Progenitor cell of endocrine pancreas (in vitro differentiated cells): ENCODE measurements at places on chromosomes 11 and 22. TPM values are rescaled to one million over a fixed set of nuclear protein-coding genes. Genes with fewer than 3 reads are reported as not detected.

- DNase-seq = no peak
These were observed 45.6 kb downstream of the PDHX start for GRCh38 chr11:34962034-34962433.

DNA sequence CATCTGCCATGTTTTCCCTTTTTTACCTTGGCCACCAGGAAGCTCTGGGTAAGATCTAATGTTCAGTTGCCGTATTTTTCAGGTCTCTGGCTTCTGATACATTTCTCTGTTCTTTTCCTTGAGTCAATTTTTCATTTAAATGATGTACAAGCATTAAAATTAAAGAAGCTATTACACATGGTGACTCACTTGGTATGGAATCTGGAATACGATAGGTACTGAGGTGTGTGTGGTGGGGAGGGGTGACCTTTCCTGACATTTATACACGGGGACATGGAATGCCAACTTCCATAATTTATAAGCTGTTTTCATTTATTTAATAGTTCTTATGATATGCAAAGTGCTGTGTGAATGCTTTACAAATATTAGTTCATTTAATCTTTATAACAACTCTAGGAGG is 47.8 kb upstream of the ALX4 start:
- DNase-seq = no peak

DNA sequence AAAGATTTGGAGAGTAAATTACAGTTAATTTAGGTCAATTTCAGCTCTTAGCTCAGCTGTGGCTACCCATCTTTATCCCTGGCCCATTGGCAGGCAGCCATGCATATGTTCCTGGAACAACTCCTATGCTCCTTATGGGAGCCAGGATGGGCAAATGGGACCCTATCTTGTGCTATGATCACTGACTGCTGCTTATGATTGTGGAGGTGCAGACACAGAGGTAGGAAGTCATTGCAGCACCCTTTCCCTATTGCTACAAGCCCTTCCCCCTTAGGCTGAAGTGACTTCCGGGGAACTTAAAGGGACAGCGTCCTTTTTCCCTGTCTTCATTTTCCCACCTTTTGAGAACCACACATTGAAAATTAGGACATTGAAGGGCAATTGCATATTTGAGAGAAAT is 112.7 kb downstream of the FCHSD2 start:
- DNase-seq = no peak

SHISAL1 gene
- 0.29 and 0.46 TPM in 2 replicates for total RNA-seq

SAA4 gene
- not detected in 2 replicates for total RNA-seq

ZP1 gene
- total RNA-seq = not detected in 2 replicates

DNA sequence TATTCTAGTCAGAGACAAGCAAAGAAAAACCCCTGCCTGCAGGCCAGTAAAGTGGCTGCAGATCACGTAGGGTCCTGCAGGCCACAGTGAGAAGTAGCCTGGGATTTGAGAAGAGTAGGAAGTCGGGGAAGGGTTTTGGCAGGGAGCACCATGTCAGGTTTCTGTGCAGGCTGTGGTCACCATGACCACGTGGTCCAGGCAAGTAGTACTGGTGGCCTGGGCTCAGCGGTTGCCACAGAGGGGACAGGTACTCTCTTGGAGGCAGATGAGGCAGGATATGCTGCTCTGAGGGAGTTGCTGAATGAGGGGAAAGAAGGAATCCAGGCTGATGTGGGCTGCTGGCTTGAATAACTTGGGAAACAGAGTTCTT is 46.5 kb downstream of the PISD start:
- no peak for DNase-seq

- DNase-seq = no peak
These were observed 15.7 kb downstream of the PPARA start for GRCh38 chr22:46165977-46166376.

DNA sequence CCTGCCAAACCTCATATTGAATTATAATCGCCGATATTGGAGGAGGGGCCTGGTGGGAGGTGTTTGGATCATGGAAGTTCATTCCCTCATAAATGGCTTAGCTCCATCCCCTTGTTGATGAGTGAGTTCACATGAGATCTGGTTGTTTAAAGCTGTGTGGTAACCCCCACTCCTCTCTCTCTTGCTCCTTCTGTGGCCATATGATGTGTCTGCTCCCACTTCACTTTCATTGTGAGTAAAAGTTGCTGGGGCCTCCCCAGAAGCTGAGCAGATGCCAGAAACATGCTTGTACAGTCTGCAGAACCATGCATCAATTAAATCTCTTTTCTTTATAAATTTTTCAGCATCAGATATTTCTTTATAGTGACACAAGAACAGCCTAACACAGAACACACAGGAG is 929.0 kb upstream of the FAT3 start:
- no peak for DNase-seq

DNA sequence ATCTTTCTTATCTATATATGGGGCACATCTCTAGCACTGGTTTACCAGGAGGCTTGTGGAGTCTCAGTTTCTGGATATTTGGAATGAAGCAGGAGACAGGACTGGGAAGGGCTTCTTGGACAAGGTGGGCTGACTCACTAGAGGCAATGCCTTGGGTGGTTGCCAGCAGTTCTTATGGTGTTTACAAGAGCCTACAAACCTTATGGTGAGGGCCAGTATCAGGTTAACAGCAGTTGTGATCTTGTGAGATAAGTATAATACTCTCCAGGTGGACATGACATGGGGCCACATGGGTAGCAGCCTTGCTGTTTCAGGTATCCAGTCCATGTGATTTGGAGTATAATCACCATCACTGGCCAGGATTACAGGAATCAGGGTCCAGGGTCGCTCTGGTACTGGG is 10.2 kb downstream of the FUT4 start:
- DNase-seq = no peak

OR52H1 gene
- 0.26 TPM in 1 of 2 replicates, not detected in the other for total RNA-seq

DNA sequence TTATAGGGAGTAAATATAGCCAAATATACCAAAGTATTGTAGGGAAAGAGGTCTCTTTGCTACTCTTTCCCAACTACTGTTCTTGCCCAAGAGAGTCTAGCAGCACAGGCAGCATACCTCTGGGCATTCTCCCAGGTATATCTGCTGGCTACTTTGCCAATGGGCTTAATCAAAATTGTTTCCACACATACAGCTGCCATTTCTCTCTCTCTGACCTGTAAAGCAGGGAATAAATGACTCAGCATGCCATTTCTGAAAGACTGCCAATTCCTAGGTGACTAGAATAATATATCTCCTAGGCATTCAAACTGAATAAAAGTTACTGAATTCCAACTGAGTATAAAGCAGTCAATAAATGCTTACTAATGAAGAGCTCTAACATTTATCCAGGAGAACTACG is 44.6 kb downstream of the RDX start:
- DNase-seq = no peak

DNA sequence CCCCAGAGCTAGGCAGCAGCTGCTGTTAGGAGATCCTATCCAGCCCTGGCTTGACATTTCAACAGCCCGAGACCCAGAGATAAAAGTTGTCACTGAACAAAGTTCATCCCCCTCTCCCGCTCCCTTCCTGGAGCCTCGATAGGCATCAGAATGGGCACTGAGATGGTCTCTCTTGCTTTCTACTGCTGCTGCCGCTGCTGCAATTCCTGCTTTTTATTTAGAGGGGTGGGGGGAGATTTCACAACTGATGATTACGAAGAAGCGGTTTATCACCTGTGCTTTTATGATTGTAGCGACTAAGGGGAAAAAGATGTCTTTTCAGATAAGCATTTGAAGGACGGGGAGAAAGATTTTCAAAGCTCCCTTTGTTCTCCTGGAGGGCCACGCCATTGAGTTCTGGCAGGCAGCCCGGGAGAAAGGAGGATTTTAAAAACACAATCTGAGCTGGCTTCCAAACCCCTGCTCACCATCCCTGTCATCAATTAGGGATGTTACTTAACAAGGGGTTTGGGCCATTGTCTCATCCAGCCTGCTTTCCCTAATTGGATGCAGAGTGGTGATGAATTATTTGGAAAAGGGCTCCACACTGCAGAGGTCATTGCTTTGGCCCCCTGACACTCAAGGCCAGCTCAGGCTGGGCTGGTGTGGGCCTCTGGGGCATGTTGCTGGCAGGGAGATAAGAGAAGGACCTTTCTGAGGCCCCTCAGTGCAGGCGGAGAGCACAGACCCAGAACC is 344.7 kb downstream of the BUD13 start:
- no peak for DNase-seq

- DNase-seq = no peak
These were observed 20.2 kb downstream of the MPEG1 start for GRCh38 chr11:59192446-59193020.

GRCh38 chr11:86741839-86742805 is 58.2 kb upstream of the PRSS23 start:
- DNase-seq = no peak

GRCh38 chr11:10480026-10480425 is 25.0 kb downstream of the AMPD3 start:
- DNase-seq = no peak

- no peak for DNase-seq
These were observed 114.5 kb downstream of the FEZ1 start for GRCh38 chr11:125381499-125382044.

- DNase-seq = no peak
These were observed 46.4 kb downstream of the CD82 start for GRCh38 chr11:44611687-44612434.

DNA sequence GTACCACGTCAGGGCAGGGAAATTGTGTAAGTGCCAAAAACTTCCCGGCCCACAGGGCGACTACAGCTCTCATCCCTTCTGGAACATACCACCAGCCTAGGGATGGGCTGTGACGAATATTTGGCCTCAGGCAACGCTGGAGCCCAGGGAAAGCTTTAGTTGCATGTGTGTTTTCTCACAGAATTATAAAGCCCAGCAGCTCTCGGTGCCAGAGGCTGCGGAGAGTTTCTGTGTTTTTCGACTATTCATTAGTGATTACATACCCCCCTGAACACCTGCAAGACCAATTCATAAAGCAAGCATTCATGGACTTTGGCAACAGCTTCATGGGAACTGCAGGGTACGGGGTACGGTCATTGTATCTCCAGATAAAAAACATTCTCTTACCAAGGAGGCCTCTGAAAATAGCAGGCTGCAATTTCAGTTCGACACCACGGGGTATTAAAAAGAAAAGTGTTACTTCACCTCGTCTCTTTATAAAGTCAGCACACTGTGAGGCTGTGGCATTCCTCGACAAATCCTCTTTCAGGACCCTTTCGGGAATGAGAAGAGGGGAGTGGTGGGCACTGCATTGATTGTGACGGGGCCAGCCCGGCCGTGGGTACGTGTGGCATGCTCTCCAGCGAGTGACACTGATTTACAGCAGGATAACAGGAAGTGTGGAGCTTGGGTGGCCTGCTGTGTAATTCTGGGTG is 243.6 kb upstream of the SORL1-AS1 start:
- no peak for DNase-seq

ADAMTS8 gene
- 0.22 and 0.40 TPM in 2 replicates for total RNA-seq

DNA sequence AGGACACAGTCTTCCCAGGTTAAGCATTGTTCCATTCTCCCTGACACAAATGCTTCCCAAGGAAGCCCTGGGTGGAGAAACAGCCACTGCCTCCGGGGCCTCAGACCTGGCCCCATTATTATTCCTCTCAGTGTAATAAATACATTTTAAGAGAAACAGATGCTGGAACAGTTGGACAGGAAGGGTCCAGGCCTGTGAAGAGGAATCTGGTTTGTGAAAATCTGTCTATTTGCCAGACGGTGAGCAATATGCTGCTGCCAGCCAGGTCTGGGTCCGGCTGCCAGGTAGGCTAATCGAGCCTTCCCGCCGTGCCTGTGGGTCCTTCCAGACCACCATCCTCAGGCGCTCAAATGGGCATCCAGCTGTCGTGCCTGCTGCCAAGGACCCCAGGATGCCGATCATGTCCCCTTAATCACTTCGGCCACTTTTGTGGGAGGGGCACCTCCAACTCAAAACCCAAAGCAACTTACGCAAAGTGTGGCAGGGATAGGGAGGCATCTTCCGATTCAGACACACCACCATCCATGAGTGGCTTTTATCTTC is 528.4 kb downstream of the MIAT start:
- no peak for DNase-seq

TMEM191B gene
- 2.2 and 3.3 TPM in 2 replicates for total RNA-seq

DNA sequence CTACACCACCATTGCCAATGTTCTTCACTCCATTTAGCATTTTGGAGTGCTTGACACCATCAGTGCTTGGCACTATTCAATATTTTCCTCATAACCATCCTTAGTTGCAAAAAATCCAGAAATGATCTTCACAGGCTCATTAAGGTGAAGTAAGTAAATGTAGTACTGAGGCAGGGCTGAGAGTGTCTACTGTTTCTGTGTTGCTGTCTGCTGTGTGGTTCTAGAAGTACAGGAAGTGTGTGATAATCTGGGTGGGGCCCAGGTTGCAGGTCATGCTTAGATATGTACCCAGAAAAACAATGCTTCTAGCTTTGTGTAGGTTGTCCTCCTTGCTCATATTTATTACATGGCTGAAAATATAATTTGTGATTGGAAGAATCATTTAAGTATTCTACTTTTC is 411.8 kb upstream of the CCDC179 start:
- no peak for DNase-seq

DNA sequence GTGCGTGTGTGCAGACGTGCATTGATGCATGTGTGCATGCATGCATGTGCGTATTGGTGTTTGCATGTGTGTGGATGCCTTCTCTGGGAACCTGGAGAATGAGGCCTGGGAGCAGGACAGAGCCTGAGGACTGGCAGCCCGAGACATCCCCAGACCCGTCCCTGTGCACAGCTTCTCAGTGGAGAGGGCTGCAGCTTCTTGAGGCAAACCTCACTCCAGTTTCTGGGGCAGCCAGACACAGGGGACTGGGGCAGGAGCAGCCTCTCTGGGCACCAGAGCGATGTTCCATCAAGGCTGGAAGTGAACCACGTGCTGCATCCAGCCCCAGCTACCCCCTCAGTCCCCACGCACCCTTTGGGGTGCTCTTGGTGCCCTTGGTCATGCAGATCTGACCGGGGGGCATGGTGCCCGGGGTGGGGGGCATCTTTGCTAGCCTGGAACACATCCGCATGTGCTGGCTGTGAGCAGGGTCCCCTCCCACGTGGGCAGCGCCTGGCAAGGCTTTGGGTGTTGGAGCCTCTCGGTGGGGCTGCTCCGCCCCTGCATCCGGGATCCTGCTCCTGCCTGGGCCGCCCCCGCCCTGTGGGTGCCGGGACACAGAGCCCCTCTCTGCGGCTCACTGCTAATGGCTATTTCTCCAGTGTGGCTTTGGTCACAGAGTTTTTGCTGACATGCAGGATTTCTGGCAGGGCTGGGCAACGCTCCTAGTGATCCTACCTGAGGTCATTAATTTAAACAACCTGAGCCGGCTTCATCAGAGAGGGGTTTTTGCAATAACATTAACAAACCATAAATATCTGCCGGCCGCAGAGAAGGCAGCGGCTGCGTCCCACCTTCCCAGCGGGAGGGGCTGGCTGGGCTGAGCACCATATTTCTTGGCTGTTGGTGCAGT is 434.7 kb downstream of the TBC1D22A start:
- no peak for DNase-seq
